ENCODE measurements at places on chromosomes 6 and 20. TPM values are rescaled to one million over a fixed set of nuclear protein-coding genes. Genes with fewer than 3 reads are reported as not detected.

The PERP gene
- not detected for total RNA-seq

GRCh38 chr6:157063923-157064322, 259.4 kb downstream of the TMEM242 start:
- no peak for DNase-seq

GRCh38 chr6:35484921-35485392, 11.9 kb downstream of the TEAD3 start:
- no peak for DNase-seq

DNA sequence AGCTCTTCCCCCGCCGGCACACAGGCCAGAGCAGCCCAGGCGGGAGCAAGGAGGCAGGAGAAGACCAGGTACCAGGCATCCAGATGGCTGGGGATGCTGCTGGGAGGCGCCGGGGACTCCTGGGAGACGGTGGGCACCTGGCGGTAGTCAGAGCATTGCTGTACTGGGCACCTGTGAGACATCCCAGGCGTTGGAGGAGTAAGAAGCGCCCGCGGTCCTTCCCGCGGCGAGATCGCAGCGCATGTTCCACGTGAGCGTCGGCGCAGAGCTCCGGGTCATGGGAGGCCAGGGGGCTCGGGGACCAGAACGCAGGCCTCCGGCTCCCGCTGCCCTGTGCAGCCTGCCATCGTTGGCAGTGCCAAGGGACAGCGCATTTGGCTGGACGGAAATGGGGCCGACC, 293.7 kb upstream of the CDYL start:
- no peak for DNase-seq

The ACTL10 gene
- total RNA-seq: 5.1 TPM

The SLC22A16 gene
- total RNA-seq: not detected

GRCh38 chr20:24149881-24150307, 161.3 kb upstream of the GGTLC1 start:
- DNase-seq: no peak

The CCR6 gene
- not detected for total RNA-seq

The SCUBE3 gene
- total RNA-seq: not detected

The ADGRG6 gene
- not detected for total RNA-seq

DNA sequence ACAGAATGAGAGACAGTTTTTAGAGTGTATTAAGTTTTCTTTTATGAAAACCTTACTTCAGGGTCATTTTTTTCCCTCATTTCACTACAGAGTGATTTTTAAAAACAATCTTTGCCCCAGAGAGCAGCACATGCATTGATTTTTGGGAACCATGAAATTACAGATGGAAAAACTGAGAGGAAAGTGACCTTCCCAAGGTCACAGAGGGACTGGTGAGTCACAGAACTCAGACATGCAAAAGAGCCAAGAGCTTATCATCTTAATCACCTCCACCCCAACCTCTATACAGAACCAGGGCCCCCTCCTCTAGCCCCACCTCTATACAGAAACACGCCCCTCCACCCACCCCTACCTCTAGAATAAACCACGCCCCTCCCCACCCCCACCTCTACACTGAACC, 10.7 kb downstream of the PXMP4 start:
- DNase-seq: no peak

- DNase-seq: no peak
Observed at GRCh38 chr6:44333942-44334341, 8.5 kb upstream of the SPATS1 start.

The SLC52A3 gene
- total RNA-seq: not detected
